ENCODE measurements at places on chromosomes 12 and 14.

DNA sequence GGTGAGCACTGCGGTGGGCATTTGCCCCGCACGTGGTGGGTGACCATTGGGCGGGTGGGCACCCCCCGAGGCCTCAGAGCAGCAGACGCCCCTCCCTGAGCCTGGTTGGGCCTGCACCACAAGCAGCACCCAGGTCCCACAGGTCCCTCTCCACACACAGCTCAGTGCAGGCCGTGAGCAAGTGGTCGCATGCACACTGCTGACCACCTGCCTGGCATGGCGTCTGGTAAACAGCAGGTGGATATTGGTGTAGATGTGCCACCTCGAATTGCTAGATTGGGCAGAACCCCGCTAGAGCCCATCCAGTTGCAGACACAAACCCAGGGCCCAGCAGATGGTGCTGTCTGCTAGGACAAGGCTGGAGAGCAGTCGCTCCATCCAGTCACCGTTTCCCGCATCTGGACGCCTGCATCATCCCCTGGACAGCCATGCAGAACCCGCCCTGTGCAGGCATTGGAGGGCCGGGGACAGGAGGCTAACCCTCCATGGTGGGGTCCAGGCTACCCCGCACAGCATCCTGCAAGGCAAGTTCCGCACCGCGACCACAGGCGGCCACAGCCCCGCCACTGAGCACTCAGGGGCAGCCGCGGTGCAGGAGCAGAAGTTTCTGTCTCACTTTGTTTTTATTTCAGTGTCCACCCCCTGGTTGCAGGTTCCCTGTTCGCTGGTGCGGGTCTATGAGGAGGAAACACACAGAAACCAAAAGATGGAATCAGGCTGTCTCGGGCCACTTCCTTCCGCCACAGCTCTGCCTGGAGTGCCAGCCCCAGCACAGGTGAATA lies 45.6 kb upstream of the RIMBP2 start:
- DNase-seq = no peak

DNA sequence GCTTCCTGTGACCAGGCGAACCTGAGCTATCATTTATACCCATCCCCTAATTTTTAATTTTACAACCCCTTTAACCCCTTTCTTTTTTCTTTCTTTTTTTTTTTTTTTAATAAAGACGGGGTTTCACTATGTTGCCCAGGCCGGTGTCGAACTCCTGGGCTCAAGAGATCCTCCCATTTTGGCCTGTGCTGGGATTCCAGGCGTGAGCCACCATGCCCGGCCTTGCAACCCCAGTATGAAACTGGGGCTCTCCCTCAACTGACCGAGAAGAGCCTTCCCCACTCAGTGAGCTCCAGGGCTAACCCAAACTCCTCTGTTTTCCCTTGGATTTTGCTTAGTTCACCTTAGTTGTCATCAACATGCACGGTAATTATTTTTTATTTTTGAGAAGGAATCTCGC lies 992 bp downstream of the CPSF2 start:
- no peak for DNase-seq

- peak; percentile 56 for DNase-seq
These were observed 34.8 kb downstream of the MEG3 start for GRCh38 chr14:100860556-100861187.

DNA sequence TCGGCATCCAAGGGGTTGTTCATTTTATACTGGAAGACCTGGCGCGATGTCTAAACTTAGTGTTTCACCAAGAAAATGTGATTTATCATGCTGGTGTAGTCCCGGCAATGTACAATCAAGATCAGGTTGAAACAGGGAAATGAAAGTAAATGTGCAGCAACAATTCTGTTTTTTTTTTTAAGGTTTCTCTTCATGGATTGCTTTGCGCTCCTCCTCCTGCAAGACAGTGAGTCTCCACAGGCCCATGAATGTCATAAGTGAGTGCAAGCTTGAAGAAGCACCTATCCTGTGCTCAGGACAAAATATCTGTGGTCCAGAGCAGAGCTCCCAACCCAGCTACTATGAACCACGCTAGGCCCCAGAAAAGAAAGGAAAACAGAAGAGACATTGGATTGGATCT lies 143.4 kb downstream of the KCNK10 start:
- DNase-seq = no peak

GRCh38 chr14:62824086-62824485 lies 221.2 kb downstream of the KCNH5 start:
- no peak for DNase-seq

- no peak for DNase-seq
These were observed 95.1 kb upstream of the PTPRB start for GRCh38 chr12:70732287-70732686.

- no peak for DNase-seq
These were observed 10.4 kb downstream of the MSI1 start for GRCh38 chr12:120358412-120359100.

DNA sequence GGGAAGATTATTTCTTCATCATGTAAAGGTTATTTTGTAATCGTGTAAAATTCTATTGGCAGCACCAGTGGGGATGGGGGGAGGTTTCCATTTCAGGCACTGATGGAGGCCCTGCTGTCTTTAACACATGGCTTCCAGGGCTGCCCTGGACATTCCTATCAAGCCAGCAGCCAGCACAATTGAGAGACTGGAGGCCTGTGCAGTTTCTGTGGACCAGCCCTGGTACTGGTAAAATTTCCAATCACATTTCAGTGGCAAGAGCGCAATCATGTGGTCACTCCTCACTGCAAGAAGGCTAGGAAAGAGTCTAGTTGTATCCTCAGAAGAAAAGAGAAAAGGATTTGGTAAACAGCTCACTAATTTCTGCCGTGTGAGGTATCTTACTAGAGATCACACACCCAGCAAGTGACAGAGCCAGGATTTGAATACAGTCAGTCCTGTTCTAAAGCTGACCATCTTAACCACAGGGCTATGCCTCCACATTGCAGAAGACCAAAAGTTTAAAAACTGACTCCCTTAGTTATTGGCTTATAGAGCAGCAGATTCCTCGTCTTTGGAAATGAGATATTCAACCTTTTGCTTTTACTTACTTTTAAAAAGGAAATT lies 179.4 kb upstream of the ARHGAP5 start:
- DNase-seq = no peak

- no peak for DNase-seq
These were observed 3.7 kb downstream of the CFAP54 start for GRCh38 chr12:96493106-96493505.

GRCh38 chr12:91355150-91356006 lies 172.8 kb upstream of the DCN start:
- DNase-seq = peak; percentile 79

DNA sequence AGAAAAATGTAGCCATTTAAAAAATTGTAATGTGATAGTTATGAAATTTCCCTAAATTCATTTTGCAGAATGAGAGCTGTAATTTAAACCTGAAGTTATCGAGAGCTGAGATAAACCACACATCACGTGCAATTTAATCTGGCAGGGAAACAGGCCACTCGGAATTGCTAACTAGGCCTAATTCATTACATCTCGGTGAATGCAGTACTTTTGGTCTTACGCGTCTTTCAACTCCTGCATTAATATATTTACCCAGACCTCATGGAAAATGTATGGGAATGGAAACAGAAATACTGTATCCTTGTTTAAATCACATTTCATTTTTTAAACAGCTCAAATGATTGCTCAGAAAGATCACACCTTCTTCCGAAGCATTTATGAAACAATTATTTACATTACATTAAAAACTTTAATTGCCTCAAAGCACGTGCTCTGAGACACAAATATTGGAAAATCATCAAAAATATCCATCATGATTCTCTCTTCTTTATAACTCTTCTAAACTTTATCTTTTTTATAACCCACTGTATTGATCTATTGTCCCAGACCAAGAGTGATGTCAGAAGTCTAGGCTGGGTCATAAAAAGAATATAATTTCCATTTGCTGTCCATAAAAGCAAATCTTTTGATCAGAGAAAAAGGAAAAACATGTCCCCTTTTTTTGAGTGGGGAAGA lies 111.7 kb upstream of the MYL2 start:
- DNase-seq = no peak

DNA sequence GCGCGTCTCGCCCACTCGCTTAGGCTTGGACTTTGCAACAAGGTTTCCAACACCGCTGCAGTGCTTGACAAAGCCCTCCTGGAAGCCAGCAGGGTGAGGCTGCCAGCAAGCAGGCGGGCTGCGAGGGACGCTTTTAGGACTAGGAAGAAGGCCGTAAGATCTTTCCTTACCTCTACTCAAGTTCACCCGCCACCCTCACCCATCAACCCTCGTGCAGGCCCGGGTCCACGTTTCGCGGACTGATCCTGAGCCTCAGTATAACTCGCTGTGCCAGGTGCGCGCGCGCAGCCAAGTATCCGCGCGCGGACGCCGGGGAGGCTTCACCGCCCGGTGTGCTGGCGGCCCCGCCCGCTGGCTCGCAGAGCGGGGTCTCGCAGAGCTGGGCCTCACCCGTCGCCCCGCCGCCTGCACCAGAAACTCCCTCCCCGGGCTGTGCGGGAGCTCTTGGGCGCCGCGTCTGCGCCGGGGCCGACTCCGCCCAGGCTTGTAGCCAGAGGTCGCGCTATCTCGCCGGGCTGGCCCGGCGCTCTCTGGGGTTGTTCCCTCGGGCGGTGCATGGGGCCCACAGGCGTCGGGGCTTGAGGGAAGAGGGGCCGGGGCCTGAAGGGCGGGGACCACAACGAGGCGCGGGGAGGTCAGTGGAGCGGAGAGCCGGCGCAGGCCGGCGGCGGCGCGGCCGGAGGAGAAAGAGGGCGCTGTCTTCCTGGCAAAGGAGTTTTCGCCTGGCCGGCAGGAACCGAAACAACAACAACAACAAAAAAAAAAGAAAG lies 7.6 kb upstream of the SIX1 start:
- peak; percentile 86 for DNase-seq

- peak; percentile 47 for DNase-seq
These were observed 133.2 kb downstream of the SCARB1 start for GRCh38 chr12:124730455-124730932.

- DNase-seq = no peak
These were observed 92.2 kb downstream of the ACSS3 start for GRCh38 chr12:81170072-81170471.

DNA sequence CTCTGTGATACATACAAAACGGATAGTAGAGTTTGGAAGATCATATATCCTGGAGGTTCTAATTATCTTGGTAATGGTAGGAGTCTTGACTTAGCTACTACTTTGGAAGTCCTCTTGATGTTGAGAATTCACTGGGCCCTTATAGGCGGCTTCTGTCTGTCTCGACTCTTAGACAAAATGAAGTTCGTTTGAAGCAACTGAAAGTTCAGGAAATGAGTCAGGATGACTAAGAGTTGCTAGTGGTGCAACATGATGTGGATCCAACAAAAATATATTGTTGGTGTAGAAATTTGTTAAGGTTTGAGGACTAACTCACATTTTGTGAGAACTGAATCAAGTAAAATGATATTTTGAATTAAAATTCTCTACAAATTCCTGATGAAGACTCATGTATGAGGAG lies 272.7 kb downstream of the AEBP2 start:
- DNase-seq = no peak

- DNase-seq = no peak
These were observed 123.7 kb upstream of the GARIN6 start for GRCh38 chr12:99523853-99524252.

DNA sequence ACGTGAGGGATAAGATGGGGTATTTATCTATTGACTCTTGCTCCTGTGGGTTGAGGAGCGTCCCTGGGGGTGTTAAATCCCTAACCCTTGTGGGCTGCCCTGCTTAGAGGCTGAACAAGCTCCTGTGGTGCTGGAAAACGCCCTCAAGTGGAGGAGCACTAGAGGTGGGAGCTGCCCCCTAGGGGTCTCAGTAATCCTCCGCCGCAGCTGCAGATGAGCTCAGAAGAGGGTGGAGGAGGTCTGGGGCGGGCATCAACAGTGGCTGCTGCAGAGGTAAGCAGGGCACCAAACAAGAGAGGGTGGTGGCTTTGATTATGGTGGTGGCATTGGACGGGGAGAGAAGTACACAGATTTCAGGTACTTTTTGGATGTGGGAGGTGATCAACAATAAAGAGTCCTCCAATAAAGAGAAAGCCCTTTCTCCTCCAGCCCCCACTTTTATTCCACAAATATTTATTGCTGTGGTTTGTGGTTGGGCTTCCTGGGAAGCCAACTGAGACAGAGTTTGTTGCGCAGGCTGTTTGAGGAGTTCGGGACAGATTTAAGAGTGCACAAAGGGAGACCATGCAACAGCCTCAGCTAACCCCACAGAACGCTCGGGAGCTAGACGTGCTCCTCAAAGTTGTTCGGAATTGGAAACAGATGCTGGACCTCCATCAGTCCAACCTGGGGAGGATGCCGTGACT lies 179.9 kb downstream of the ADCK1 start:
- DNase-seq = no peak

- no peak for DNase-seq
These were observed 226.8 kb downstream of the C12orf42 start for GRCh38 chr12:103268831-103269514.

GRCh38 chr14:59788176-59788575 lies 82.4 kb downstream of the RTN1 start:
- no peak for DNase-seq

GRCh38 chr14:22316473-22316872 lies 272.6 kb downstream of the DAD1 start:
- DNase-seq = no peak

DNA sequence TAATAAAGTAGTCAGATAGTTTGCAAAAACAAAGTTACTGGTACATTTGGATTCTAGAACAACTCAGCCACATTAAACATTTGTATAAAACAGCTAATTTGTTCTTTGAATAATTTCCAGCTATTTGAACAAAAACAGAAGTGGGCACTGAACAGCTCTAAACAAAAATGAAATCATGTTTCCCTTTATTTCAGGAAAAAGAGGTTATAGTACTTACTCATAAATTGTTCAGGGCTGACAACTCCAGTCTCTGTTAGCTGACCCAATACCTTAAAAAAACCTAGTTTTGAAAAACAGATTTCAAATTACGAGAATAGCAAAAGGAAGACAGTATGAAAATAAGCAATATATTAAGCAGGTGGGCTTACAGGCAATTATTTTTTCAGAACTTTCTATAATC lies 8.2 kb downstream of the GNPNAT1 start:
- DNase-seq = no peak

GRCh38 chr12:129909051-129910020 lies 5.5 kb upstream of the TMEM132D start:
- no peak for DNase-seq

GRCh38 chr12:69534389-69534822 lies 50.9 kb upstream of the CCT2 start:
- DNase-seq = no peak

- no peak for DNase-seq
These were observed 47.0 kb upstream of the LGR5 start for GRCh38 chr12:71392521-71393145.

GRCh38 chr14:58865514-58866281 lies 227.9 kb downstream of the DACT1 start:
- DNase-seq = no peak

DNA sequence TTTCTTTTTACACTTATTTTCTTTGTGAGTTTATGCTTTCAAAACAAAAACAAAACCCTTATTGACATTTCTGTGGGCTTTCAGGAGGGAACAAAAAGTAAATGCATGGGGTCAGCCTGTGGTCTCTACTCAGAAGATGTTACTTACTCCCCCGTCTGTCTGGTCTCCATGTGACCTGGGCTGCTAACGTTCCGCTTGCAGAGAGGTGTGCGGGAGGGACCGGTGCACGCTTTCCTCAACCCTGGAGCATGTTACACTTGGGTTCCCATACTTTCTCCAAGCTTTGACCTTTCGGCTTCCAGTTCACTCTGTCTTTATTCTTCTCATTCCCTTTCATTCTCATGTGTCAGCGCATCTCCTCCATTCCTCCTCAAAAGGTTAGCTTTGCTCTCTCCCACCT lies 36.5 kb downstream of the ZC3H14 start:
- DNase-seq = no peak

GRCh38 chr12:24960222-24960855 lies 11.4 kb upstream of the BCAT1 start:
- no peak for DNase-seq
